ENCODE measurements at places on chromosomes 1 and 21.

DNA sequence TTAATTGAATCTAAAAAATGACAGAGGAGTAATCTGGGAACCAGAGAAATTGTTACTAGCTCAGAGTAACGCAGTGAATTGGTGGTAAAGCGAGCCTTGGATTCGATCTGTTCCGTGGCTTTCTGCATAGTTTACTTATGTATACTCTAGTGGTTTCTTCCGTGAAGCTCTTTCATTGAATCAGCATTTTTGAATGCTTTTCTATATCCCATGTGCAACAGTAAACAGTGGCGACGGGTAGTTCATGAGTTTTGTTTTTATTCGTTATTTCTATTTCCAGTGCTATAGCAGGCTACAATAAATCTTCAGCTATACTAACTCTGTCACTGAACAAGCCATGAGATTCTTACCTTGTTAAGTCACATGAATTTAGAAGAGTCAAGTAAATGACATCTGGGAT, 14.5 kb upstream of the MAP3K7CL start:
- no peak for DNase-seq

DNA sequence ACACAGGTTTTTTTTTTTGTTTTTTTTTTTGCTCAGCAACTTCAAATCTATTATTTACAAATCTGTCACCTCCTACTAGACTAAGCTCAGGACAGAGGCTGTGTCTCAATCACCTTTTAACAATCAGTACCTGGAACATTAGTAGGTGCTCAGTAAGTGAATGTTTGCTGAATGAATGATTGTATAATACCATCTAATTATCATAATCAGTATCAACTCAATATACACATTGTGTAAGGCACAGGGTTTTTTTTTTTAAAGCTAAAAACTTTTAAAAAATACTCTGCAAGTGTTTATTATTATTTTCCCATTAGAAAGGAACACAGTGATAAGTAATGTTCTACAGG, 9.2 kb downstream of the ERRFI1 start:
- no peak for DNase-seq

- DNase-seq: no peak
These were observed 5.1 kb downstream of the DNASE2B start for GRCh38 chr1:84403347-84403746.

DNA sequence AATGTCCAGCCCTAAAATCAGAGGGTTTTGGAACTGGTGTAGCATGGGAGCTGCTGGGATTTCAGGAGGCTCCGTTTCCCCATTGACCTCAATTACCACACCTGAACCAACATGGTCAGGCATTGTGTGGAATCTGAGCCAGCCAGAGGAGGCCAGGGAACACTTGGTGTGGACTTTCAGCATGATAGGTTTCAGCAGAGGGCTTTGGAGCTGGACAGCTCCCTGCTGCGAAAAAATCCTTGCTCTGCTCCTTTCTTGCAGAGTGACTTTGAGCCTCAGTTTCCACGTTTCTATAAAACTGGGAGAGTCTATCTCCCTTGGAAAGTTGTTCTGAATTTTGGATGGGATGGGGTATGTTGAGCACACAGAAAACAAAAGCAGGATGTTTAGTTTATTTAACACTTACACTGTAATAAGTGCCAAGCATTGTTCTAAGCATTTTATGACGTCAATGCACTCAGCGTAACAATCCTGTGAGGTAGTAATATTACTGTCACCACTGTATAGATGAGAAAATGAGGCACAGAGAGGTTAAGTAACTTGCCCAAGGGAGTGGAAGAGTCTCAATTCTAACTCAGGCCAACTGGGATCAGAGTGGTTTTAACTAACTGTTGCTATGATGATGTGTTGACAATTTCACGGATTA, 168.0 kb downstream of the GRIK3 start:
- DNase-seq: no peak

DNA sequence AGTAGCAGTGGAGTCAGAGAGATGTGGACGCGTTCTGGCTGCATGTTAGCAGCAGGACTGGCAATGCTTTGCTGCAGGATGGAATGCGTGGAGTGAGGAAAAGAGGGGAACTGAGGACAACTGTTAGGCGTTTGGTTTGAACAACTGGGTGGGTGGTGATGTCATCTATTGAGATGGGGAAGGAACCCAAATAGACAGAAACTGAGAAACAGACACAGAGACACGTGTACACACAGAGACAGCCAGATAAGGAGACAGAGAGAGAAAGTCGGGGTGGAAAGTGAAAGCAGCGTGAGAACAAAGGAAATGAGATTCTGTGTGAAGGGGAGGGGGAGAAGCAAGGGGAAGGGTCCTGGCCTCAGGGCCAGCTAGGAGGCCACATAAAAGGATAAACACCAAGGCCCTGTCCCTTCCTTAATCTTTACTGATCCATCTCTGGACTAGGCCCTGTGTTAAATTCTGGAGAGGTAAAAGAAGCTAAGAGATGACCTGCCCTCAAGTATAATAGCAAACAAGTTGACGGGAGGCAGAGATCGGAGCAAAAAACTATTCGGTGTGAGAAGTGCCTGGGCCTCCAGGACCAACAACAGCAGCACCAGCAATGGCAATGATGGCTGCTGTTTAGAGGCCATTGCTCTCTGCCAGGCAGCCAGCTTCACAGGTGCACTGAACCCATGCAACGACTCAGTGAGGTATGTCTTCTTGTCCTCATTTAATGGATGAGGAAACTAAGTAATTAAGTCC, 31.6 kb downstream of the VWA5B1 start:
- no peak for DNase-seq

- DNase-seq: no peak
These were observed 1.3 kb upstream of the S100A3 start for GRCh38 chr1:153550398-153550758.

DNA sequence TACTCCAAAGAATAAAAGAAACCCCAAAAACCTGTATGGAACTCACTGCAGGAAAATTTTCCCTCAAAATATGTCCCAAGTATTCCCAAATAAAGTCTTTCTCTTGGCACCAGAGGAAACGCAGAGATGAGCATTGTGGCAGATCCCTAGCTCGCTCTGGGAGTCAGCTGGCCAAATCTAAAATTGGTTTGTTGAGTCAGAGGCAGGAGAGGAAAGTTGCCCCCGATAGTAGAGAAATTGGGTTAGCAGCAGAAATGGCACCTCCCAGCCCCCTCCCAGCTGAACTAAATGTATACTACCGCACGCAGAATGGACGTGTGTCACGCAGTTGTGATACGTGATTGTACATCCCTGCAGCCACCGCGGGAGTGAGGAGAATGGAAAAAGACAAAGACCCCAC, 39.9 kb upstream of the TARBP1 start:
- DNase-seq: no peak

GRCh38 chr1:100720101-100720500, 559 bp downstream of the VCAM1 start:
- no peak for DNase-seq

- DNase-seq: no peak
These were observed 50.6 kb downstream of the COLGALT2 start for GRCh38 chr1:183986941-183987340.

- DNase-seq: no peak
These were observed 26.2 kb downstream of the UMODL1 start for GRCh38 chr21:42097274-42097673.

DNA sequence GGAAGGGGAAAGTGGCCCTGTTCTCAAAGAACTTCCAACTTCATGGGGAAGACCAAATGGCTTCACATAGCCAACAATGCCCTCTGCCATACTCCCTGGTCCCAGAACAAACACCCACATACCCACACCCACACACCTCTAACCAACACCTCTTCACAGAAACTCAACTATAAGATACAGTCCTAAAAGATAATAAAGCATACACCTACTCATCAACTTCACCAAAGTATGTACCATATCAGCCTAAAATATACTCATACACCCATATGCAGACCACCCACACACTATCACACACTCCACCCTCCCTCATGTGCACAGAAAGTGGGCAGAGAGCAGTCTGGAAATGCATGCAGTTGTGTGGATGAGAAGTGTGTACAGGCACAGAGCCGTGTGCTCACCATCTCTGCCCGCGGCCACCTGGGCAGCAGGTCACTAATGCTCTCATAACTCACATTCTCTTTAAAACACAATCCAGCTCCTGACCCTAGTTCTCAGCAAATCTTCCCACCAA, 27.7 kb downstream of the IQGAP3 start:
- no peak for DNase-seq

DNA sequence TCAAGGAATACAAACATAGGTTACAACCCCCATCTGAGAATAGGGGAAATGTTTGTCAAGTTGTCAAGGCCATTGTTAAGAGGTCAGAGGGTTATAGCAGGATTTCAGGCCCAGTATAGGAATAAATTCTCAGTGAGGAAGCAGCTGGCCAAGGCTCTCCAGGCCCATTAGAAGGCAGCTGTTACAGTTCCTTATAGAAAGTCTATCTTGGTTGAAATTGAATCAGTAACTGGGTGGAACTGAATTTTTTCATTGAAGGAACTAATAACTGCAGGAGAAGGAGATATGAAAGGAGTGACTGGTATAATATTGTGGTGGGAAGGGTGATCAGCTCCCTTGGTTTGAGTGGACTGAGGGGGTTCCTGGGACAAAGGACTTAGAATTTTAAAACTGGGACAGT, 134.1 kb downstream of the CYYR1 start:
- DNase-seq: no peak

- DNase-seq: no peak
These were observed 40.9 kb downstream of the MORN1 start for GRCh38 chr1:2350501-2350900.
